ENCODE measurements at places on chromosomes 3 and 15.

GRCh38 chr3:36615861-36616260 lies 148.5 kb downstream of the DCLK3 start:
- DNase-seq = no peak

- DNase-seq = peak; percentile 34
Observed at GRCh38 chr15:78565951-78566774, 843 bp downstream of the CHRNA5 start.

DNA sequence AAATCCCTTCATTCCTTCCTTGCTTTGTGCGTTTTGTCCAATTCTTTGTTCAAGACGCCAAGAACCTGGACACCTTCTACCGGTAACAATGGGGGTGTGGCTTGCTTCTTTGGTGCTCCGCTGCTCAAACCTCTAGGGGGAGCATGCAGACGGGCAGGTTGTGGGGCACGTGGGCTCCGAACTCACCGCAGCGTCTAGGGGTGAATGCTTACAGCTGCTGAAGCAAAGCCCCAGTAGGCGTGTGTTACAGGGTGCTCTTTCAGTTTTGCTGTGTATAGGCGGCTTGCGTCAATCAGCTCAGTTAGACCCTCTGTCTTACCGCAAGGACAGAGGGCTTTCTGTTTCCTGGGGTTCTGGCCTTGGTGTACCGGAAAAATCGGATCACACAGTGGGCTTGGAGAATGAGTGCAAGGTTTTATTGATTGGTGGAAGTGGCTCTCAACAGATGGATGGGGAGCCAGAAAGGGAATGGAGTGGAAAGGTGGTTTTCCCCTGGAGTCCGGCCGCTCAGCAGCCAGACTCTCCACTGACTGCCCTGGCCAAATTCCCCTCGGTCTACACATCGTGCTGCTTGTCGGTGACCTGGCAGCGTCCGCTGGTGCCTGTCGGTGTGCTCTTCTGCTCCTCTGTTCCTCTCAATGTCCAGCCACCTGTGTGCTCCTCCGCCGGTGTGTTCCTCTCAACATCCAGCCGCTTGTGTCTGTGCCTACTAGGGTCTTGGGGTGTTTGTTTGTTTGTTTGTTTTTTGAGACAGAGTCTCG lies 1.2 kb upstream of the LRRC34 start:
- DNase-seq = peak; percentile 78

- DNase-seq = no peak
Observed at GRCh38 chr15:67386947-67387346, 132.4 kb downstream of the IQCH start.

GRCh38 chr3:29605845-29606244 lies 325.0 kb downstream of the RBMS3 start:
- DNase-seq = no peak

- no peak for DNase-seq
Observed at GRCh38 chr3:11195201-11195600, 40.9 kb downstream of the HRH1 start.

- DNase-seq = peak; percentile 89
Observed at GRCh38 chr3:170007031-170007663, 30.6 kb upstream of the GPR160 start.

- no peak for DNase-seq
Observed at GRCh38 chr3:2391896-2392295, 293.2 kb downstream of the CNTN4 start.

GRCh38 chr3:125214738-125215137 lies 2.2 kb upstream of the SLC12A8 start:
- no peak for DNase-seq

DNA sequence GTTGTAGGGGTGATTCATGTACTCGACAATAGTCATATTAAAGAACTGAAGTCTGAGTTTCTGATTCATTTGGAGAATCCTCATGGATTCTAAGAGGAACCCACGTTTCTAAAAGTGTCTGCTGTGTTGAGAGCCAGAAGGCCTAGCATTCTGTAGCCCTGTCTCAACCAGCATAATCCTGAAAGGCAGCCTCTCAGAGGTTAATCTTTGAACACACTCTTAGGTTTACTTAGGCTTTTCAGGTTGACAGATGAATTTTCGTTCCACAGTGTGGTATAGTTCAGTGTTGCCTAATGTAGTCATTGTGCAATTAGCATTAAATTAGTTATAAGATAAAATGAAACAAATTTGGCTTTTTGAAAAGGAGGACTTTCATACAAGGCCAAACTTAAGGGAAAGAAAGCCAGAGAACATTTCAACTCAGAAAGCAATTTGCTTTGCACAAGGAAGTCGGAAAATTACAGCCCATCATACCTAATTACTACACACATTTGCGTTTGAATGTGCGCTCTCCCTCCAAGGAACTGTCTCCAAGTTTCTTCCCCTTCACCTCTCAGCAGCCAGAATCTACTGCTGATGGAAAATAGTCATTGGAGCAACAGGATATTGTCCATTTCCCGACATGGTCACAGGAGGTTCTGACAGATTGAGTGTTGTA lies 42.0 kb downstream of the AGBL1 start:
- DNase-seq = no peak

- DNase-seq = peak; percentile 31
Observed at GRCh38 chr15:41882689-41883483, 11.0 kb downstream of the SPTBN5 start.

GRCh38 chr3:177881351-177881750 lies 654.9 kb upstream of the KCNMB2 start:
- DNase-seq = no peak

DNA sequence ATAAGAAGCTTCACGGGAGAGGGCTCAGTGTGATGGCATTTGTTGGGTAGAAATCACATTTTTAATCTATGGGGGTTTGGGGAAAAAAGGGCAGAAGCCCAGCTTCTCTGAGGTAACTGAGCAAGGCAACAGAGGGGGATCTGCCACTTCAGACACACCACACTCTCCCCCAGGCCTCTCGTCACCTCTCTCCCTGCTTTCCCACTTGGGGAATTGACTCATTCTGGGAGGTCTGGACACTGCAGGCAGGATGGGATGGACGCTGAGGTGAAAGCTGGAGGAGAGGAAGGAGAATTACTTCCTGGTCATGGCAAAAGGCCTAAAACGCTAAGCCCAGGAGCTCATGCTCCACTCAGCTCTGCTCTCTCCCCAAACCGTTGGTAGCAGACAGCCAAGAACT lies 33.2 kb downstream of the MYO5C start:
- DNase-seq = no peak

DNA sequence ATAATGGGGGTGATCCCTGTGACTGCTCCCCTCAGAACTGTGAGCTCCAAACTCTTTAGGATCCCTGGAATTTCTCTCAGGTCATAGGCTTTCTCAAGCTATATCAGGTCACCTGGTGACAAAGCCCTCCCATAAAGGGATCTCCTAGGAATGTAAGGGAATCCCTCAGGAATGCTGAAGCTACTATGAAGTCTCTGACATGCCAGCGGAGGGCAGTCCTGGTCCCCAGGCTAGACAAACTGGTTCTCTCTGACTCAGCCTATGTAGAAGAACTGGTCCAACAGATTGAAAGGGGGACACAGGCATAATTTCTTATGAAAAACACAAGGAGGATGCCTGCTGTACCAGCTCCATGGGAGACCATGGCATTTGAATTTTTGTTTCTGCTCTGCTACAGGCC lies 6.7 kb downstream of the LPCAT4 start:
- DNase-seq = no peak

DNA sequence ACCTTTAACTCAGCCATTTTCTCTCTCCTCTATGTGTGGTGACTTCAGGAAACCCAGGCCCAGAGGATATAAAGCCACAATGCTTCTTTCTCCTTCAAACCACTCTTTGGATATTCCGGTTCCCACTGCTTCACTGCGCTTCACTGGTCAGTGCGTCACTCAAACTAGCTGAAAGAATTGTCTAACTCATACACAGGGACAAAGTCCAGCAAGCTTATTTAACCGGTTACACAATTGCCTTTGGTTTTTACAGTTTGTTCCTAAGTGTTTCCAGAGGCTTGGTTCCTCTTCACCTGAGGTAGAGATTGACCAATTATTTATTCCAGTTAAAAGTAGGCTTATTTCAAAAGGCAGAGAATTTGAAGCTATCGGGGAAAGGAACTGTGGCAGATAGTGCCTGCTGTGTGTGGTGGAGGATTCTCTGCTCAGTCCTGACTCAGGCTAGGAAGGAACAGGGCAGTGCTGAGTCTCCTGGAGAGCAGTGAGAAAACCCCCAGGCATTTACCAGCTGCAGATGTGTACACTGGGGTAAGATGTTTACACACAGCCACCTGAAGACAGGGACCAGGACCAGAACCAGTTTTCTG lies at the start of gene HGD:
Gene HGD, minus strand, starts transcription at position 145 of the 587 bp plus-strand sequence. Its CDS starts 128 bp downstream, at position 17.
- DNase-seq = no peak

DNA sequence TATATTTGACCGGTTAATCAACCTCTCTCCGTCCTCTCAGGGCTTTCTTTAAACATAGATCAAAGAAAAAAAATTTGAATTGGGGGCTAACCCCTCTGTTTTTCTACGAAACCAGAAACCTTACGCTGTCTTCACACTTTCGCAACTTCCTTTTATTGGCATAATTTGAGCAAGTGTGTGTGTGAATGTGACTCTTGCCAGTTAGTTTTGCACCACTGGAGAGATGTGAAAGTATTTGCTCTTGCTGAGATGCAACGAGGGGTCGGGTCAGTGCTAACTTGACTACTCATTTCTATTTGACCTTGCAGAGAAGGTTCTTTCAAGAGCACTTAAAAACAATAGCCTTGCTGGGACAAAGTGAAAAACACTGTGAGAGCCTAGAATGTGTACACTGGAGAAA lies 81.2 kb downstream of the FAM43A start:
- DNase-seq = peak; percentile 84

DNA sequence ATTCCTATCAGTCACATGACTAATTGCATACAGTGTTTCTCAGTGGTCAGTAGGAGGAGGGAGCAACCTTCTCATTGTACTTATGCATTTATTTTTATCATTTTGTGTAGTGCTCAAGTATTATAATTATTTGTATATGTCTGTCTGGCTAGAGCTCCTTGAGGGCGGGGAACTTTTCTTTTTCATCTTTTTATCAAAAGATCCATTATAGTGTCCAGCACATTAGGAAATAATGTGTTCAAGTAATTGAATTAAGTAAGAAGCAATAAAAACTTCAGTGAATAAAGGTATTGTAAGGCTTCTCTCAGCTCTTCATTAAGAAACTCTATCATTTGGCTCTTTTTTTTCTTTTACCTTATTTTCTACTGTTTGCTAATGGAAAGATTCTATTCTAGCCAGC lies 18.8 kb downstream of the FGF7 start:
- DNase-seq = no peak

DNA sequence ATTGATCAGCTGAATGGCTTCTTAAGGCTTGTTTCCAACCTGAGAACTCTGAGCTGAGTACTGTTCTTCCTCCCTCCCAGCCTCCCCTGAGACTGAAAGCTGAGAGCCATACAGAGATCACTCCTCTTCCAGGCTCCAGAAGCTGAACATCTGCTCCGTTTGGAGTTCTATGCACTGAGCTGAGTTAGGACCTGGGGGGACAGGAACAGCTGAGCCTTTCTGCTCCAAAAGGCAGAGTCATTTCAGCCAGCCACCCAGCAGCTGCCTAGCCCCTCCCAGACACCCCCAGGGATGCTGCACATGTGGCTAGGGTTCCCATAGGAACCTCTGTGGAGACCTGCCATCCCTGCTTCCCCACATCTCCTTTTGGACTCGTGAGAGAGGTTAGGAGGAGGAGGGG lies 64.2 kb upstream of the GLCE start:
- DNase-seq = no peak

GRCh38 chr3:36362973-36363372 lies 17.3 kb upstream of the STAC start:
- no peak for DNase-seq

- DNase-seq = no peak
Observed at GRCh38 chr3:11238880-11239279, 33.3 kb upstream of the ATG7 start.

GRCh38 chr3:128152419-128153155 lies 694 bp upstream of the EEFSEC start:
- DNase-seq = no peak

DNA sequence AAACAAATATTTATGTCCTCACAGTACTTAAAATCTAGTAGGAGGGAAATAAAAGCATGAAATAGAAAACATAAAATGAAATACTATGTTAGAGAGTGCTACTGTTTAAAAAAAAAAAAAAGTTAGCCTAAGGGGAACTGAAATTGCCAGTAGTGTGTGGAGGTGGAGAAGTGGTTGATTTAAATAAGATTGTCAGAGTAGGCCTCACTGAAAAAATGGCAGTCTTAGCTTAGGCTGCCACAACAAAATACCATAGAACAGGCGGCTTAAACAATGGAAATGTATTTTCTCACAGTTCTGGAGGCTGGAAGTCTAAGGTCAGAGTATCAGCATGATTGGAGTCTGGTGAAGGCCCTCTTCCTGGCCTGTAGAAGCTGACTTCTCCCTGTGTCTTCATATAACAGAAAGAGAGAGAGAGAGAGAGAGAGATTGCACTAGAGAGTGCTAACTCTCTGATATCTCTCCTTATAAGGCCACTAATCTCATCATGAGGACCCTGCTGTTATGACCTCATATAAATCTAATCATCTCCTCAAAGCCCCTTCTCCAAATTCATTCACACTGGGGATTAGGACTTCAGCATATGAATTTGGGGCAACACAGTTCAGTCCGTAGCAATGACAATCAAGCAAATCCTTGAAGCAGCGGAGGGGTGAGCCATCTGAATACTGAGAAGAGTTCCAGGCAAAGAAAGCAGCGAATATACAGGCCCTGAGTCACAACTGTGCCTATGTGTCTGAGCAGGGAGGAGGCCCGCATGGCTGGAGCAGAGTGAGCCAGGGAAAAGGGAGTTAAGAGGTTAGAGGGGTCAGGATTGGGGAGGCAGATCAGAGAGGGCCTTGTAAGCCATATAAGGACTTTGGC lies 23.6 kb upstream of the LRRC34 start:
- no peak for DNase-seq

DNA sequence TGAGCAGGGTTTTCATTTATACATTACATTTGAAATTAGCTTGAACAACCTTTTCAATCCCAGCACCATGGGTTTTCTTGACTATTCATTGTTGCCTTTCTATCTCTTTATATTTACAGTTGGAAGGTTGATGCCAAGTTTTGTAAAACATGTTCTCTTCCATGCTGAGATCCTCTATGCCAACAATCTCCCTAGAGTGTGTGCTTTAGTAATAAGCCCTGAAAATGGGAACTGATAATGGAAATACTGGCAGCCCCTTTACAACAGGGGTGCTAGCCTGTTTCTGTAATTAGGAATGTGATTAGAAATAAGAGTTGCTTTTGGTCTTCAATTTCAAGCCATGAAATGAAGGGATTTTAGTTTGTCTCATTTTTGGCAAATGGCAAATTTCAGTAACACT lies 239.9 kb upstream of the NAALADL2 start:
- DNase-seq = no peak

DNA sequence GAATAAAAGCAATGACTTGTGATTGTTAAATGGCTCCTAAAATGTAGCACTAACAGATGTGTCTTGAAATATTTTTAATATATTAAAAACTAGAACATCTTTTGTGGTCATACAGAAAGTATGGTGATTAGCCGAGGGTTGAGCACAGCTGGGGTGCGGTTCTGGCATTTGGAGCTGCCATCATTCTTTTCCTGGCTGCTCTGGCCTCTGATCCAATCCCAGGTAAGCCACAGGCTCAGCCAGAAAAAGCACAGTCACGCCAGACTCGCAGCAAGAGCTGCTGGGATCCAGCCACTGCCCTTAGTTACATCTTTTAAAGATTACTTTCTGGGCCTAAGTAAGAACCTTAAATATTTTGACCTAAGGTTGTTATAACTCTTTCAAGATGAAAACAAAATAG lies 196.8 kb downstream of the PLCL2 start:
- DNase-seq = no peak

- no peak for DNase-seq
Observed at GRCh38 chr15:96217983-96218382, 112.5 kb upstream of the NR2F2 start.
